ENCODE measurements at places on chromosomes 11 and 22.

DNA sequence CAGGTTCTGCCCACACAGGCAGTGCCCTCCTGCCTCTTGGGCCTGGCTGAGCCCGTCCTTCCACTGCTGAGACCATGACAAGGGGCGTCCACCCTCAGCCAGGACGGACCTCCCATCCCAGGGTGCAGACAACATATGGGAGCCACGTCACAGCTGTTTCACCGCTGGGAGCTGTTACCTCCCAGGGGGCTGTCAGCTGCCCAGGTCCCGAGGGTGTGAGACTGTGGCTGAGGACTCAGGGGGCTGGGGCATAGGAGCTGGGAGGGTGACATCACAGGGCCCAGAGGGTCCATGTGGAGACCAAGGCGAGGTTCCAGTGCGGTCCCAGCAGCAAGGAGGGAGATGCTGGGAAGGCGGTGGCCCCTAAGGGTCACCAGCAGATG lies 17.9 kb upstream of the CTSD start:
- no peak for DNase-seq

GRCh38 chr11:32586576-32587190 lies 3.1 kb downstream of the EIF3M start:
- no peak for DNase-seq

GRCh38 chr11:3073029-3073435 lies 15.8 kb upstream of the CARS1 start:
- no peak for DNase-seq

- no peak for DNase-seq
Observed at GRCh38 chr11:7882860-7883259, 48.2 kb downstream of the OR10A6 start.

GRCh38 chr11:63874511-63874910 lies 35.6 kb downstream of the MARK2 start:
- DNase-seq, result no peak

DNA sequence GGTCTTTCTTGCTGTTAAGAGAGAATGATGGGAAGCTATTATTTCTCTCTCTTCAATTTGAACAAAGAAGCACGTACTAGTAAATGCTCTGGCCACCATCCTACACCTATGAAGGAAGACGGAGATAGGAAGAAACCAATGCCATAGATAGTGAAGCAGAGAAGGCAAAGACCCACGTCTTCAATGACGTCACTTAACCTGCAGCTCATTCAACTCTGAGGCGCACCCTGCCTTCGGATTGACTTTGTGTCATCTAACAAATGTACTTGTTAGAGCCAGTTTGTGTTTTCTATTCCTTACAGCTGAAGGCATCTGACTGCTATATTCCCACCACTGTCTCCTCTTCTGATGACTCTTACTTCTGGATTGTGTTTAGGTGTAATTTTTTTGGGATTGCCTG lies 332.5 kb upstream of the DDI1 start:
- no peak for DNase-seq

DNA sequence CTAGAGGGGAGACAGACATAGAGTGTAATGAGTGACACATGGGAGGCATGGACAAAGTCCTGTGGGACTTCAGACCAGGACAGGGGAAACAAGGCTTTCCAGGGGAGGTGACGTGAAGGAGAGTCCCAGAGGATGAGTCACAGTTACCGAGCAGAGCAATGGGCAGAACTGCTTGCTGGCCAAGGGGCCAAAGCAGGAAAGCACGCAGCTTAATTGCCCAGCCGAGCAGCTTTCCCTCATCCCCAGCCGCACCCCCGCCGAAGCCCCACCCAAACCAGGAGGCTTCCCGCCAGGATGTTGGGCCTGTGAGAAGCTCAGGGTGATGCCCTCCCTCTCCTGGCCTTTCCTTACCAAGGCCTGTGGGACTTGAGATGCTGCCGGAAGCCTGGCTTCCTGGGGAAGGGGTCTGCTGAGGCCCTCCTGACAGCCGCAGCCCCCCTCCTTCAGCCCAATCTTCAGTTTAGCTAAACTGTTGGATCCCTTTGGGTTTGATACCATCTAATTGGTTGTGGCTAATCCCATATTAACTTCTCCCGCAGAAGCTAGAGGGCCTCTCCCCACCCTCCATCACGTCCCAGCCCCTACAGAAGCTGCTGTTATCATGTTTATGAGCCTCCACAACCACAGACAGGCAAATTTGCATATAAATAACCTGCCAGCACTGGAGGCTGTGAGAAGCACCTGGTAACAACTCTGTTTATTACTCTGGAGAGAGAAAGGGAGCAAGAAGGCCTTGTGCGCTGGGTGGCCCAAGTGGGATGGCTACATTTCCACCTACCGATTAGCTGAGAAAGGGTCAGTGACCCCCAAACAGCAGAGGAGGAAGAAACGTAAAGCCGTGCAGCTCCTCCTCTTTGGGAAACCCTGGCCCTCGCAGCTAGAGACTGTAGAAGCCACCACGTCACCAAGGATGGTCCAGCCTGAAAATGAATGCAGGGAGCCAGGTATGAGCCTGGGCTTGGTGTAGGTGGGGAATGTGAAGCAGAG lies 80.0 kb downstream of the TRIM29 start:
- DNase-seq, result no peak

GRCh38 chr11:121291896-121292494 lies 576 bp upstream of the SC5D start:
- peak; percentile 48 for DNase-seq

GRCh38 chr11:125162743-125163142 lies 1.8 kb upstream of the PKNOX2 start:
- no peak for DNase-seq

GRCh38 chr22:33579448-33580093 lies 340.7 kb downstream of the LARGE1 start:
- DNase-seq, result peak; percentile 44

GRCh38 chr22:30662040-30662439 lies 5.6 kb downstream of the DUSP18 start:
- DNase-seq, result no peak

DNA sequence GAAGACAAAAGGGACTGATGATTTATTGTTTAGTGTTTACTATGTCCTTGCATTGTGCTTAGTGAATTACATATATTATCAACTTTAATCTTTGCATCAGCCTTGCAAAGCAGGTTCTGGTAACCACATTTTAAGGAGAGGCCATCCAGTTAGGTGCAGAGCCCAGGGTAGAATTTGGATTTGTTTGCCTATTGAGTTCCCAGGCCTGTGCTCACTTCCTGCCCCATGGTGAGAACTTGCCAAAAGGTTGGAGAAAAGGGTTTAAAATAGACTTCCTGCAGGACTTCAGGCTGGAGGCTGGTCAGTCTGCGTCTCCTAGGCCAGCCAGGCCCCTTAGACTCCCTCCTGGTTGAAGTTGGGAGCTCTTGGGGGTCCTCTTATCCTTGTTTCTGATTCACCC lies 72.1 kb downstream of the ATXN10 start:
- no peak for DNase-seq

- peak; percentile 65 for DNase-seq
Observed at GRCh38 chr11:35142481-35143075, 3.6 kb downstream of the CD44 start.

GRCh38 chr11:22554221-22554620 lies 71.4 kb downstream of the FANCF start:
- peak; percentile 5 for DNase-seq

DNA sequence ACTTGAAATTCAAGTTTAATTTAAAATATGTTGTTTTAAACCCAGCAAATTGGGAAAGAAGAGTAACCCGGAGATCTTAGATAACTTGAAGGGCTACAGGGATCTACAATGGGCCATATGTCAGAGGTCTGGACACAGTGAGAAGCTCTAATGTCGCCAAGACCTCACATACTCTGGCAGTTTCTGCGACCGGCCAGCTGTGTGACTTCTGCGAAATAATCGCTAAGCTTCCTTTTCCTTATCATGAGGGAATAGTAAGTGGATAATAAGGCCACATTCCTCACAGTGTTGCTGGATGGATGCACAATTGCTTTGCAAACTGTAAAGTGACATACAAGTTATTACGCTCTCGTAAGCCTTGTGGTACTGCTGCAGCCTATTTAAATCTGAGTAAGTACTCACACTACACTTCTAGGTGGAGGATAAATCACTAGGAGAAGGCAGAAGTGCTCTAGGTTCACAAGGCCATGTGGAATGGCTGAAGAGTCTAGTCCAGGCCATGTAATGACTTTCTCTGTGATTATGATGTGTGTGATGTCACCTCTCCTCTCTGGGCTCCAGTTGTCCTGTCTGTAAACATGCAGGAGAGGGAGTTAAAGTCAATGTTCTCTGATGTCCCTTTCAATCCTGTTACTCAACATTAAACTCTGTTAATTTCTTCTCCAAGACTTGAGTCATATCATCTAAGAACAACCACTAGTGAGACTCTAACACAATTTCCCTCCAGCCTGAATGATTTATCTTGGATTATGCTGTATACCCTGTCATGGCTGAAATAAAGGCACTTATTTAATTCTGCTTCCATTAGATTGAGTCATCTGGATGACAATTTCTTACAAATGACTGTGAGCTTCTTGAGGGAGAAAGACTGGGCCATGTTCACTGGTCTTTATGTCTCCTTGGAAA lies 192.6 kb upstream of the NARS2 start:
- DNase-seq, result no peak

DNA sequence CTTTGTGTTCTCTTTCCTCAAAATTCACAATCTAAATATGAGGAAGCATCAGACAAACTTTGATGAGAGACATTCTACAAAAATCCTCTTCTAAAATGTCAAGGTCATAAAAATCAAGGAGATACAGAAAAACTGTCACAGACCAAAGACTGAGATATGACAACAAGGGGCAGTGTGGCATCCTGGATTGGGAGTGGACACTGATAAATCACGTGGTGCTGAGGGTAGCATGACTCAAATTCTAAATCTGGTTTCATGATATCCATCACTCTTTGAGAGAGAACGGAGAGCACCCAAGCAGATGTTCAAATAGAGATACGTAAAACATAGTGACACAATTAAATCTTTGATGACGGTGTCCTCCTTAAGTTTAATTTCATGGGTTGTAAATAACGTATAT lies 13.0 kb upstream of the CARD18 start:
- peak; percentile 27 for DNase-seq

- DNase-seq, result no peak
Observed at GRCh38 chr11:45219411-45219810, 66.7 kb downstream of the SYT13 start.

GRCh38 chr11:28976801-28977145 lies 868.6 kb downstream of the METTL15 start:
- DNase-seq, result no peak
